Uterus (tissue), 4 donors: ENCODE measurements at places on chromosomes 3 and 15. TPM values are rescaled to one million over a fixed set of nuclear protein-coding genes. Genes with fewer than 3 reads are reported as not detected.

Gene GOLGA6L4
- total RNA-seq = 2.4 TPM

Gene KPNA1
- total RNA-seq = 37.4 TPM

Gene CKMT1B
- total RNA-seq = not detected

GRCh38 chr15:88627463-88627862, 6.3 kb downstream of the AEN start:
- H3K27ac ChIP-seq = no peak overlapping the region
- H3K27me3 ChIP-seq = no peaks in the 10 kb centered on the region
- no peak overlapping the region for H3K4me3 ChIP-seq
- DNase-seq = no peak

GRCh38 chr3:179234199-179234598, 16.7 kb downstream of the KCNMB3 start:
- DNase-seq = no peak
- H3K27ac ChIP-seq = no peak overlapping the region
- H3K27me3 ChIP-seq = no peaks in the 10 kb centered on the region
- H3K36me3 ChIP-seq = no peaks in the 10 kb centered on the region

GRCh38 chr3:87037652-87038051, 46.7 kb upstream of the VGLL3 start:
- H3K4me3 ChIP-seq = no peak overlapping the region
- no peaks in the 10 kb centered on the region for H3K36me3 ChIP-seq
- DNase-seq = no peak
- no peaks in the 10 kb centered on the region for H3K4me1 ChIP-seq
- no peaks in the 10 kb centered on the region for H3K27me3 ChIP-seq

DNA sequence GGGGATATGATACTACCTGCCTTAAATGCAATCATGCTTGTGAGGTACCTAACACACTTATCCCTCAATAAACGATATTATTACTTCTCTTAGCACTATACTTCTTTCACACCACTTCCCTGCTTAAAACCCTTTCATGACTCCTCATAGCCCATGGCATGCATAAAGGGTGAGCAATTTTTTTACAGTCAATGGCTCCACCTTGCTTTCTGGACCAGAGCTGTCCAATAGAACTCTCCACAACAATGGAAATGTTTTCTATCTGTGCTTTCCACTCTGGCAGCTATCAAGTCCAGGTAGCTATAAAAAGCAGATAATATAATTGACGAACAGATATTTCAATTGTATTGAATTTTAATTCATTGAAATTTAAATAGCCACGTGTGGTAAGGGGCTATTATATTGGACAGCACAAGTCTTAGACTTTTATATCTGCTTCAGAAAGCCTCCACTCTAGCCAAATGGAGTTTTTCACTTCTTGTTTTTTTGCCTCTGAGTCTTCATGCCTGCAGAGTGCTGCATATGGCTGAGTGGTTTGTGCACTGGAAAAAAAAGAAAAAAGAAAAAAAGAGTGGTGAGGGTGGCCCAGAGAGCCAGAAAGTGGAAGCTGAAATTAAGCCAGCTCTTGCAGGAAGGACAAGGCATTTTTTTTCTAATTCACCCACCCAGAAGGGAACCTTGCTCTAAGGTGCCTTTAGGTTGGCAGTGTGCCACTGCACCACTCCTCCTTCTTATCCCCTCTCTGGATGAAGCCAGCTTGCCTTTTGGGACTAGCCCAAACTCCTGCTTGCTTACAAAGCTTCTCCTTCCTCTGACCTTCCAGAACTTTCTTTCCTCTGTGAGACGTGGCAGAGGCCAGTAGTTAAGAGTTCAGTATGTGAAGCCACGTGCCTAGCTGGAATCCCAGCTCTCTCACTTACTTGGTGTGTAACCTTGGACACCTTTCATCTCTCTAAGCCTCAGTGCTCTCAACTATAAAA, 239.0 kb upstream of the LRTM1 start:
- no peaks in the 10 kb centered on the region for H3K4me1 ChIP-seq
- H3K4me3 ChIP-seq = no peak overlapping the region
- no peaks in the 10 kb centered on the region for H3K36me3 ChIP-seq
- H3K27ac ChIP-seq = no peak overlapping the region
- no peak for DNase-seq
- H3K27me3 ChIP-seq = no peaks in the 10 kb centered on the region

- H3K4me1 ChIP-seq = no peaks in the 10 kb centered on the region
- H3K27ac ChIP-seq = no peak overlapping the region
- no peak for DNase-seq
- H3K4me3 ChIP-seq = no peak overlapping the region
- no peaks in the 10 kb centered on the region for H3K27me3 ChIP-seq
- no peaks in the 10 kb centered on the region for H3K36me3 ChIP-seq
Observed at GRCh38 chr3:81299481-81299880, 462.0 kb downstream of the GBE1 start.

GRCh38 chr3:12349895-12350811, 61.3 kb downstream of the PPARG start:
- no peaks in the 10 kb centered on the region for H3K27me3 ChIP-seq
- peak overlapping the region; percentile 12 for H3K27ac ChIP-seq
- peak; percentile 57 for DNase-seq
